Left forelimb (tissue), 1 donor: ENCODE measurements at places on chromosomes 4 and X.
A peak's percentile ranks its signal among the peaks of the same experiment; 100 is the strongest.

- no peak for DNase-seq
These were observed 87.8 kb downstream of the GPRASP3 start for GRCh38 chrX:102808336-102808735.

DNA sequence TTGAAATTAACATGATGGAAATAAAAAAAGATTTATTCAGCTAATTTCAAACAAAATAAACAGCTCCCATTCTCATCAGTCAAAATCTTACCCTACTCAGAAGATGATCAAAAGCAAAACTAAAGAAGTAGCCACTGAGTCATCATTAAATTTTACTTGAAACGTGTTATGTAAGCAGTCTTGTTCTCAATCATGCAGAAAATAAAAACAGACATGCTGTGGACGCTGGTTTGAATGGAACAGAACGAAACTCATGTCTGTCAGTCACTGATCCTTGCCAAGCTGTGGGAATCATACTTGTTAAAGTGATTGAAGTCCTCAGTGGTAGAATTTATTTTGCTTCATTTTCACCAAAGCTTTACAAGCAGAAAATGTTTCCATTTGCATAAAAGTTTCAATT lies 77.2 kb upstream of the TLR3 start:
- no peak for DNase-seq

- no peak for DNase-seq
These were observed 50.2 kb downstream of the DDX3X start for GRCh38 chrX:41384051-41384705.

DNA sequence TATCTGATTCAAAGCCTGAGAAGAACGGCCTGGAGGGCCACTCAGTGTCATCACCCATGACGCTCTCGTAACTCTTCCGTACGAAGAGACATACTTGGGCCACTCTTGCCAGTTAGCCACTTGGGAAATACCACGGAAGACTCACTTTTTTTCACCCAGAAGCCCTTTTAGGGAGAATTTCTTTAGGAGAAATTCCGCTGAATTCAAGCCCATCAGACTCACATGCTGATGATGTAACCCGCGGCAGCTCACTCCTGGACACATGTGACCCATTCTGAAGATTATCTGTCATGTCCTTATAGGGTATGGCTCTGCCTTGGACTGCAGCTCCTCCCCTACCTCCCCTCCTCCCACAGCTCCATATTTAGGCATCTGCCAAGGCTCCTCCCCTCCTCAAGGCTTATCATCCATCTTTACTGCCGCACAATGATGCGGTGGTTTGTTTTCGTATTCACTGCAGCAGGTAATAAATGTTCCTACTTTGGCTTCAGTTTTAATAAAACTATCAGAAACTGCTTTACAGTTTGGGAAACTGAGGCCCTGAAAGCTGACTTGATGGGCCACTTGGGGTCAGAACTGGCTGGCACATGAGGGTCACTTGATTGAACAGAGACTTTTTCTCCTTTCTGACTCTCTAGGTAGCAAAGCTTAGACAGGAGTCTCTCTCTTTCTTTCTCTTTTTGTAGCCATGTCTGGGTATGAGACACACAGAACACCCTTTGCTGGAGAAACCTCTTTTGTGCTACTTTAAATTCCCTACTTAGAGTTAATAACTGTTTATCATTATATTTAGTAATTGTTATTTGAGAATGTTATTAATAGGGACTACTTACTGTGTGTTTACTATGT lies 42.1 kb downstream of the RHOH start:
- DNase-seq, result no peak

GRCh38 chrX:118862091-118862490 lies 38.5 kb downstream of the ZCCHC12 start:
- no peak for DNase-seq

DNA sequence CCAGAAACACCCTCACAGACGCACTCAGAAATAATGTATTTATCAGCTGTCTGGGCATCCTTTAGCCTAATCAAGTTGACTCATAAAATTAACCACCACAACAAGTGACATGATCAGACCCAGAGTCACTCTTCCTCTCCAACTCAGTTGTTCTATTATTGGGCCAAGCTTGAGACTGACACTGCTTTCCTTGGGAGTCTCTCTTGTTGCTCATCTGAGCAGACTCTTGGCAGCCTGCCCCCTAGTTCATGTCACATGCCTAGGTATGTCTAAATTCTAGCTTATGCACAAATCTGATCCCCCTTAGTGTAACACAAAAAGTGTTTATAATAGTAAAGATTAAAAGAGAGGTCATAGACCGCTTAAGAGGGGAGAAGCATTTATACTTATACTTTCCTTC lies 72.6 kb upstream of the ADAMTS3 start:
- DNase-seq, result no peak

GRCh38 chrX:47560179-47560933 lies 649 bp upstream of the ARAF start:
- DNase-seq, result no peak

DNA sequence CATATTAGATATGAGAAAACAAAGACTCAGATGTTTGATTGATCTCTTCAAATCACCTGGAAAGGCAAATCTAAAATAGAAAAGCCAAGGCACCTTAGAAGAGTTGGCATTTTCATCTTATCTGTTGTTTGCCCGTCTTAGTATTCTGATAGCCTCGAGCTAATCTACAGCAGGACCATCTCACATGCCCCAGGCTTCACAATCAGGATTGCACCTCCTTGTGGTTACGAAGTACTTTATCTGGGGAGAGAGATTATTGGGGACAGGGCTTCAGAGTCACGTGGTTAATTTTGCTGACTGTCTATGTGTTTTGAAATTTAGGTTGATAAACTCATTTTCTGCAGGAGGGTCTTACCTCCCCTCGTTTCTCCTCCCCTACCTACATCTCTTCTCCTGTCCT lies 313.1 kb upstream of the ANXA10 start:
- no peak for DNase-seq

GRCh38 chrX:47482065-47482511 lies 934 bp downstream of the ZNF41 start:
- no peak for DNase-seq

- DNase-seq, result no peak
These were observed 112.7 kb downstream of the FAM53A start for GRCh38 chr4:1571165-1572009.

- no peak for DNase-seq
These were observed 166.7 kb downstream of the RPA4 start for GRCh38 chrX:97050392-97050791.

- no peak for DNase-seq
These were observed 212.4 kb upstream of the CASK start for GRCh38 chrX:42135583-42136228.

DNA sequence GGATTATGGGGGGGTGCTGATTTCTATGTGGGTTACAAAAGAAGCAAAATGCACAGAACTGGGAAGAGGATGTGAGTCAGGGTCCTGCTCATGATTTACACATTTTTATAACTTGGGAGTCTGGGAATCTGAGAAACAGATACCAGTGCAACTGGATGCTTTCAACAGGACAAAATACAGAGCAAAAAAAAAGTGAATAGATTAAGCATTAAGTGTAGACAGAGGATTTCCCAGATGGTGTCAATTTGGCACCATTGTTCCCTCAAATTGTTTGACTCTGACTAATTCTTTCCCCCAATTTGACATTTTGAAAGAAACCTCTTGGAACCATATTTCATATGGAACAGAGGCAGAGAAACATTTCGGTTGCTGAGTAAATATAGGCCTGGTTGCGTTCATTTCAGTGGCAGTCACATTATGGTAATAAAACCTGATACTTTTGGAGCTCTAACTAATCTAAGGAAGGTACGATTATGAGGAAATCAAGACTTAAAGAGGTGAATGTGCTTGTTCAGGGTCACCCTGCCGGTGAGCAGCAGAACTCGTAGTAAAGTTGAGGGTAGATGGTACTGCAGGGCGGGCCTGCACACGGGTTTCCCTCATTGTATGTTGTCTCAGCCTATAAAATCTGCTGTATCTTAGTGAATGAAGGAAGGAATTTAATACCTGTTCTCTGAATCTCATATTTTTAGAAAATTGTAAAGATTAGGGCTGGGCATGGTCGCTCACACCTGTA lies 18.7 kb upstream of the CDKL5 start:
- no peak for DNase-seq

GRCh38 chr4:168163106-168163505 lies 70.8 kb downstream of the ANXA10 start:
- no peak for DNase-seq

DNA sequence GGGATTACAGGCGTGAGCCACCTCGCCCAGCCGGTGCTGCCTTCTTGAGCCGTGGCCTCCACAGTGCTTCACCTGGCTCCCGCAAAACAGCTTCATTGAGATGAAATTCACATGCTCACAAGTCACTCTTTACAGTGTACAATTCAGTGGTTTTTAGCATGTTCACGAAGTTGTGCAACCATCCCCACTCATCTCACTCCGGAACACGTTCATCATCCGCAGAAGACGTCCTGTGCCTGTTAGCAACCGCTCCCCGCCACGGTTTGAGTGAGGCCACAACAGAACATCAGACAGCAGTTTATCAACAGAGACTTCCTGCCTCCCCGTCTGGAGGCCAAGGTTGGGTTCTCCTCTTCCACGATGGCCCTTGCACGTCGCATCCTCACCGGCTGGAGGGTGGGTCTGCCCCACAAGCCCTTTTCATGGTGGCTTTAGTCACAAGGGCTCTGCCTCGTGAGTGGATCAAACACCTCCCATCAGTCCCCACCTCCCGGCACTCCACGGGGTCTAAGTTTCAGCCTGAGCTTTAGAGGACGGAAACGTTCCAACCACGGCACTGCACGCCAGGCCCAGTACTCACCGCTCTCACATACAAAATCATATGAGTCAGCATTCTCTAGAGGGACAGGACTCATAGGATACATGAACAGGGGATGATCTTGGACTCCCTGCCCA lies 29.6 kb upstream of the SPON2 start:
- DNase-seq, result peak; percentile 62

- DNase-seq, result no peak
These were observed 4.3 kb upstream of the UNC5C start for GRCh38 chr4:95552942-95553550.

GRCh38 chr4:118753096-118753495 lies 67.9 kb downstream of the METTL14 start:
- no peak for DNase-seq

GRCh38 chrX:22125481-22125880 lies 93.4 kb downstream of the PHEX start:
- DNase-seq, result no peak

GRCh38 chrX:152204919-152205318 lies 66.5 kb upstream of the MAGEA10 start:
- no peak for DNase-seq

GRCh38 chr4:7673121-7673520 lies 238.4 kb upstream of the PSAPL1 start:
- DNase-seq, result no peak

DNA sequence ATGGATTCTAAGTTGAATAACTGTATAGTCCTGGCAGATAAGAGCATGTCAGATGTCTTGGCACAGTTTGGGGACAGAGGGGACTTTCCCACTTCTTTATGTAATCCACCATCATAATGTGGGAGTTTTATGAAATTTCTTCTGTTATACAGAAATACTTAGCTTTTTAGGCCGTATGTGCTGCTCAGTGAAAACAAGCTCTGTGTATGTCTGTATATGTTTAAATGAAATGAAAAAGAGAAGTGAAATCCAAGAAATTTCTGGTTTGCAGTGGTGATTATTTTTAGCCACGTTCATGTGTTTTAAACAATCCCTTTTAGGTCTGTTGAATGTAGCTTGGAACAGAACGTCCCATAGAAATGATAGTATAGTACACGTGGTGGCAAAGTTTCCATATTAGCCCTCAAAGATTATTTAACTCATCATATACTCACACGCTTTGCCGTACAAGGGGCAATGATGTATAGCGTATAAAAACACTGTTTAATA lies 41.0 kb downstream of the GAB1 start:
- no peak for DNase-seq

DNA sequence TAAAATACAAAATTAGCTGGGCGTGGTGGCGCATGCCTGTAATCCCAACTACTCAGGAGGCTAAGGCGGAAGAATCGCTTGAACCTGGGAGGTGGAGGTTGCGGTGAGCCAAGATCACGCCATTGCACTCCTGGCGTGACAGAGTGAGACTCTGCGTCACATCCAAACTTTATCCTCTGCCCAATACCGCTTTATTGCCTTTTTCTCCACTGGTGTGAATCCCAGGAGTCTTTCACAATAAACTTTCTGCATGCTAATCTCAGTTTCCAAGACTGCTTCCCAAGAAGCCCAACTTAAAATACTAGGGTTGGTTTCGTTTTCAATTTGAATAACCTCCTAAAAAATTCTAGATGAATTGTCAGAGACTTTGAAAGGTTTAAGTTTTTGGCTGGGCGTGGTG lies 27.2 kb upstream of the DHX15 start:
- DNase-seq, result no peak

- DNase-seq, result no peak
These were observed 111.4 kb downstream of the MAD2L1 start for GRCh38 chr4:119955256-119955655.

- DNase-seq, result no peak
These were observed 142.9 kb upstream of the ARX start for GRCh38 chrX:25158635-25159034.

DNA sequence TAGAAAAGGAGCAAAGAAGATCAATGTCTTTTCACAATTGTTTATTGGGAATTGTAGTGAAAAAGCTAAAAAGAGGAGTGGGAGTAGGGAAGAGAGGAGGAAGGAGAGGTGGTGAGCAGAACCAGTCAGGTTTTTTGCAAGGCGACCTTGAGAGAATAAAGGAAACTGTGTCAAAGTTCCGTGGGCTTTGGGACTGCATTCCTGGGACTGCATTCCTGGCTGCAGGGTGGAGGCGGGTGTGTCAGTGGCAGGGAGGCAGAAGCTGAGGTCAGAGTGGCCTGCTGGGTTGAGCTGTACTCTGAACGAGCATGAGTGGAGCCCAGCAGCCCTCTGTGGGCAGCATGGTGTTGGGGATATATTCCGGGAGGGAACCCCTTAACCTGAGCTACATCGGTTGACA lies 66.8 kb upstream of the UCP1 start:
- no peak for DNase-seq

- no peak for DNase-seq
These were observed 42.2 kb downstream of the PPM1K start for GRCh38 chr4:88242144-88242543.

GRCh38 chrX:140180585-140180984 lies 215.3 kb upstream of the CXorf66 start:
- no peak for DNase-seq

GRCh38 chr4:5999356-5999755 lies 18.9 kb downstream of the C4orf50 start:
- DNase-seq, result no peak

GRCh38 chr4:27861802-27862201 lies 1001.2 kb downstream of the STIM2 start:
- no peak for DNase-seq

DNA sequence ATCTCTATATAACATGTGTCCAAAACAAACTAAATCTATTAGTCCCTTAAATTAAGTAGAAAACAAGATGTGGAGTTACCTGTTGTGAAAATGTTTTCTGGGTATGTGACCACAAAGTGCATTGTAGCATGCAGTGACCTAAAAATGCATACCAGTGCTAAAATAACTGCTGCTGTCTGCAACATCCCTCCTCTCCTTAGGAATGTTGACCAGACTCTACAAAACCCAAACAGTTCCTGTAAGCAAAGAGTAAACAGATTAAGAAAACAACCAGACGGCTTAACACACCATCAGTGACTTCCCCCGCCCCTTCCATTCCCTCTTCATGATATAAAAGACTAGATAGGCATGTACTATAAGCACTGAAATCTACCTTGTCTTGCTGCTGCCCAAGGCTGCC lies 15.8 kb upstream of the RAB33B start:
- DNase-seq, result no peak
